AG04450 (cell line): ENCODE measurements at places on chromosomes 1 and 21.

DNA sequence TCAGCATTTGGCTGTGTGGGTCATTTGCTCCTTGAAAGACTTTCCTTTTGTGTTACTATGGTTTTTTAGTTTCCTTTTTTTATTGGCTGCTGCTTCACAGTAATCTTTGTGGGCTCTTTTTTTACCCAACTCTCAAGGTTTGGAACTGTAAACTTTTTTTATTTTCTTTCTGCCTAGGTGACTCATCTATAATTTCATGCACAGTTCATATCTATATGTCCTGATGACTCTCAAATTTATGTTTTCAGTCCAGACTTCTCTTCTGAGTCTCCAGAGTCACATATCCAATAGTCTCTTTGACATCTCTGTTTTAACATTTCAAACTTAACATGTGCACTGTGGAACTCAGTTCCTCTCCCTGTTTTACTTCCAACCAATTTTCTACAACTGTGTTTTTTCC lies 83.4 kb downstream of the ATF6 start:
- no peak for DNase-seq

GRCh38 chr1:113940365-113941244 lies 11.5 kb downstream of the HIPK1 start:
- DNase-seq: no peak

- no peak for DNase-seq
Observed at GRCh38 chr1:906600-907420, 16.9 kb upstream of the SAMD11 start.

DNA sequence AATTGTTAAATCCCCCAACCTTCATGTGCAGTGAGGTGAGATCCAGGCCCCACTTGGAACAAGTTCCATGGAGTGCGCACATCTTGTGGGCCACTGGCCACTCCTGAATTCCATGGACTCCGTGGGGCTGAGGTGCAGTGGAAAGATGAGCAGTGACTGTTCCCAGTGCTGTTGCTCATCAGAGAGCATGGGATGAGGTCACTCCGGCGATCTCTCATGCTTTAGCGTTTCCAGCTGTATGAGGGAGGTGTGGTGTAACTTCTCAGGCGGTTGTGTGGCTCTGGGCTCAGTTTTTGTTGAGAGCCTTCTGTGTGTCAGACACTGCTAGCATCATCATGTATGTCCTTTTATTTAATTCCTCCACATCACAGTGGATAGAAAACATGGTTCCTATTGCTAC lies 96.2 kb downstream of the GALNT2 start:
- DNase-seq: no peak

- DNase-seq: no peak
Observed at GRCh38 chr1:202237052-202237451, 43.5 kb downstream of the LGR6 start.

DNA sequence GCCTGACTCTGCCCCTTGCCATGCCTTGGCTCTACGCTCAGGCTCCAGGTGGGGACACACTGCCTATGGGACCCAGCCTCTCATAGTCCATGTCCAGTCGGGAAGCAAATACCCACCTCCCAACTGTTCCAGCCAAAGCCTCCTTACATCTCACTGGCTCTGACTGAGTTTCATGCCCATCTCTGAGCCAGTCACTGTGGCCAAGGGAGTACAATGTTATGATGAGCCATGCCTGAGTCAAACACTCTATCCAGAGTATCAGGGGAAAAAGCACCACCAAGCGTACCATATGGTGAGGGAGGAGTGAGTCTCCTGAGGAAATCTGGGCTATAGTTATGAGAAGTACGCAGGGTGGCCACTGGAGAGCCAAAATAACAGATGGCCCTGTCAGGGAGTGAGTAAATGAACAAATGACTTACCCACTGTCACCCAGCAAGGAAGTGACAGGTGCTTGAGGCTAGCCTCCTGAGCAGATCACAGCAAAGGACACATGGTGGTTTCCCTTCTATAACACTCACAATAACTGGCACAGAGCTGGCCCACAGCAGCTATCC lies 236.6 kb upstream of the GJB5 start:
- DNase-seq: no peak

GRCh38 chr21:34011660-34012059 lies 61.7 kb upstream of the MRPS6 start:
- no peak for DNase-seq

DNA sequence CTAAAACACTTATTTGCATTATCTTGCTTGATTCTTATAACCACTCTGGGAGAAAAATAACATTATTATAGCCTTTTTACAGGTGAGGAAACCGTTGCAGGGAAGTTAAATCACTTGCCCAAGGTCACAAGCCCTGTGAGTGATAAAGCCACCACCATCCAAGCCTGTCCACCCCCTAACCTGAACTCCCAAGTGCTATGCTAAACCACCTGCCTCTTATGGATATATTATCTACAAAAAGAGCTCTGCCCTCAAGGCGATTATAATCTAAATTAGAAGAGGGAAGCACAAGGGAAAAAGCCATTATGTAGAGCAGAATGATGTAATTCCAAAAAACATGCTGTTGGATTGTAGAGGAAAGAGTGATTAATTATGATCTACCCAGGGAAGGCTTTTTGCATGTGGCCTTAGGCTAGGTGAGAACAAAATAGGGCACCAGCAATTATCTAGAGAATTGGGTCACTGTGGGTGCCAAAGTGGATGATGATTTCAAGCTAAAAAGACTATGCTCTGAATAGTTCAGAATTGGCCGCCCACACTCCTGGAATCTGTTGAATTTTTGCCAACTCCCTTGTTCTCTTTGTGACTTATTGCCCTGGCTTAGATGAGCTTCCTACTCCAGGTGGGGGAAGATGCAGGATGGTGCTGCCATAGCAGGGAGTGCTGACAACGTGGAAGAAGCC lies 205.3 kb downstream of the FGGY start:
- DNase-seq: no peak

DNA sequence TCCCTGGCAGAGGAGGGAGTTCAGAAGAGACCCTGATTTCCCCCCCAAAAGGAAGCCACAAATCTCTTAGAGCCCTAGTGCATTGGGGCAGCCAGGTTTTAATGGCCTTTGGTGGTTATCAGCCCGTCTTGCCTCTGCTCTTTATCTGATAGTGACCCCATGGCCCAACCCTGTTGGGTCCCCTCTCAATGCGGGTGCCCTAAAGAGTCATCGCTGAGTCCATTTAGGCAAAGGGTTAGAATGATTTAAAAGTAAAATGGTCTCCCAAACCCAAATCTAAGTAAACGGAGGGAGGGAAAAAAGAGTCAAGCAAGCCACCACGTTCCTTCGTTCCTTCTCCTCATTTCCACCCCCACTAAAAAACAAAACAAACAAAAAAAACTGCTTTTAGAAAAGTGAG lies 164.0 kb downstream of the RUNX1 start:
- DNase-seq: no peak

- no peak for DNase-seq
Observed at GRCh38 chr1:104238991-104239390, 489.3 kb downstream of the AMY1C start.

GRCh38 chr1:2351723-2352122 lies 39.6 kb downstream of the MORN1 start:
- DNase-seq: no peak

- DNase-seq: no peak
Observed at GRCh38 chr1:159983681-159984080, 29.6 kb upstream of the SLAMF9 start.

DNA sequence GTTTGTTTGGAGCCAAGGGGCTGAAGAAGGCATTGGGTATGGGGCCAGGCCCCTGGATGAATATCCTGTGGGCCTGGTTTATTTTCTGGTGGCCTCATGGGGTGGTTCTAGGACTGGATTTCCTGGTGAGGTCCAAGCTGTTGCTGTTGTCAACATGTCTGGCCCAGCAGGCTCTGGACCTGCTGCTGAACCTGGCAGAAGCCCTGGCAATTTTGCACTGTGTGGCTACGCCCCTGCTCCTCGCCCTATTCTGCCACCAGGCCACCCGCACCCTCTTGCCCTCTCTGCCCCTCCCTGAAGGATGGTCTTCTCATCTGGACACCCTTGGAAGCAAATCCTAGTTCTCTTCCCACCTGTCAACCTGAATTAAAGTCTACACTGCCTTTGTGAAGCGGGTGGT lies 1.4 kb downstream of the ACKR1 start:
- DNase-seq: no peak

GRCh38 chr1:93713341-93713740 lies 31.7 kb upstream of the BCAR3 start:
- DNase-seq: no peak

DNA sequence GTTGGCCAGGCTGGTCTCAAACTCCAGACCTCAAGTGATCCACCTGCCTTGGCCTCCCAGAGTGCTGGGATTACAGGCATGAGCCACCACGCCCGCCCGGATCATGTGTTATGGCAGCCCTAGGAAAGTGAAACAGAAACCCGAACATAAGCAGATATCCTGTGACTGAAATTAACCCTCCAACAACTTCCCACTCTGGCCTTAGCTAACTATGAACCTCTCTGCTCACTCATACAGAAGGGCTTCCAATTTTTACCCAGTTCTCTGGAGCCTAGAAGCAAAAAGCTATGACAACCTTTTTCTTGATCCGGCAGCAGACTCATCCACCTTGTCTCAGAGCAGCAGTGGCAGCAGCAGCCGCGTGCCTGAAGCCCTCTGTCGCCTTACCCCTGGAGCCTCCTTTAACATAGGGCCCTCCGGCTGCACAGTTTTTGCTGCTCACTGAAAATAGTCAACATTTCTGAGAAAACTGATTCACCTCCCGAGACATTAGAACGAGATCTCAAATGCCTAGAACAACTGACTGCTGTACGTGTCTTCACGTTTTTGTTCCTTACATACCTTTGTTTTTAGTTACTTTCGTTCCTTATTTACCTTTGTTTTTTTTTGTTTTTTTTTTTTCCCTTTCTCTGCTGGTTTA lies 9.3 kb downstream of the CBR1 start:
- no peak for DNase-seq
